ENCODE measurements at places on chromosomes 1 and 21.
A peak's percentile ranks its signal among the peaks of the same experiment; 100 is the strongest.

GRCh38 chr21:19731251-19731650 lies 1267.0 kb upstream of the NCAM2 start:
- no peak for DNase-seq

GRCh38 chr1:202710070-202711045 lies at the start of gene SYT2:
SYT2 (minus strand) TSS chr1:202710454; CDS start chr1:202605772, 104,682 bp downstream.
- DNase-seq, result peak; percentile 53

DNA sequence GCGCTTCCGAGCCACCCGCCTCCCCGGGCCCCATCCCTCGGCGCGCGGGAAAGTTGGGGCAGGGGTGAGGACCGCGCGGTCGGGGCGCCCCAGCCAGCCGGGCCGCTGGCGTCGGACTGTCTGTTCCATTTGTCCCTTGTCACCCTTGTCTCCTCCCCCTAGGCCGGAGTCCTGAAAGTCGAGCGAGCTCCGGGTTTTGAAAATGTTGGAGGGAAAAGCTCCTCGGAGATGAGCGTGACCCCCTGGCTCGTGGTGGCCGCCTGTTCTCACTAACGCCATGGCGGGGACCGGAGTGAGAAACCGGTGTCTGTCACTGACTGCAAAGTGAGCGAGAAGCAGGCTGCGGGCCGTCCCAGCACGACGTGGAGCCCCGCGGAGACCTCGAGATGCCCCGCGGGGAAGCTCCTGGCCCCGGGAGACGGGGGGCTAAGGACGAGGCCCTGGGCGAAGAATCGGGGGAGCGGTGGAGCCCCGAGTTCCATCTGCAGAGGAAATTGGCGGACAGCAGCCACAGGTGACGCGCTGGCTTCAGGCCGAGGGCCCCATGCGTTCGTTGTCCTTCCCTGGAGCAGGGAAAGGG lies 491 bp downstream of the PER3 start:
- no peak for DNase-seq

GRCh38 chr1:97780884-97781283 lies 139.9 kb downstream of the DPYD start:
- no peak for DNase-seq

DNA sequence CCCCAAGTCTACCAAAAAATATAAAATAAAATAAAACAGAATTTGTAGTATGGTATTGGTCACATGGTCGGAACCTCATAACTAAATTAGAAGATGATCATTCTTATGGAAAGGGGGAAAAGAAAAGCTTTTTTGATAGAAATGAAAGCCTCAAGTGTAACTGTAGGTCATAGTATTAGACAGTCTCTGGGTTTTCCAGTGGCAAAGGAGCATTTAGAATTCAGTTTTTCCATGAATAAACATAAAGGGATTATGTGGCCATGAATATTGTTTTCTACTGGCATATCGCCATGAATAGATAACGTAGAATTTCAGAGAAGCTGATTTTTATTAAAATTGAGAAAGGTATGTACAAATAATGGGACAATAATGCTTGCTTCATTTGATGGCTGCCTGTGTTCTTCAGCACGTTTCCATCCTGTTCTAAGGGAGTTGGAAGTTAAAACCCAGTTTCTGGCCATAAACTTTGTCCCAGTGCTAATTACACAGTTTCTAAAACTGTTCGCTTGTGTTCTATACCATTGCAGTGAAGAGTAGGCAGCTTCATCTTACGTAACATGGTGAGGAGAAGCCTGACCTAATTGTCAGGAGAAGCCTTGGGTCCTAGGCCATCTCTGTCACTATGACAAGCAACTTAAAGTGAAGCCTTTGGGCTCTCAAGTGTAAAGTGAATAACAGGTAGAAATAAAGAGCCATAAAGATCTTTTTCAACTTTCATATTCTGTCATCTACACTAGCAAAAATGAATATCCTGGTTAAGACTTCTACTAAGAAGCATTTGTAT lies 70.5 kb upstream of the PGD start:
- peak; percentile 50 for DNase-seq

- DNase-seq, result no peak
These were observed 10.1 kb downstream of the TMEM200B start for GRCh38 chr1:29113413-29114117.

DNA sequence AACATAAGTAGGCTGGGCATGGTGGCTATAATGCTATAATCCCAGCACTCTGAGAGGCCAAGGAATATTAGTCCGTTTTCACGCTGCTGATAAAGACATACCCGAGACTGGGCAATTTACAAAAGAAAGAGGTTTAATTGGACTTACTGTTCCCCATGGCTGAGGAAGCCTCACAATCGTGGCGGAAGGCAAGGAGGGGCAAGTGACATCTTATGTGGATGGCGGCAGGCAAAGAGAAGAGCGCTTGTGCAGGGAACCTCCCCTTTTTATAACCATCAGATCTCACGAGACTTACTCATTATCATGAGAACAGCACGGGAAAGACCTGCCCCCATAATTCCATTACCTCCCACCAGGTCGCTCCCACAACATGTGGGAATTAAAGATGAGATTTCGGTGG lies 28.5 kb downstream of the PTGFRN start:
- no peak for DNase-seq

DNA sequence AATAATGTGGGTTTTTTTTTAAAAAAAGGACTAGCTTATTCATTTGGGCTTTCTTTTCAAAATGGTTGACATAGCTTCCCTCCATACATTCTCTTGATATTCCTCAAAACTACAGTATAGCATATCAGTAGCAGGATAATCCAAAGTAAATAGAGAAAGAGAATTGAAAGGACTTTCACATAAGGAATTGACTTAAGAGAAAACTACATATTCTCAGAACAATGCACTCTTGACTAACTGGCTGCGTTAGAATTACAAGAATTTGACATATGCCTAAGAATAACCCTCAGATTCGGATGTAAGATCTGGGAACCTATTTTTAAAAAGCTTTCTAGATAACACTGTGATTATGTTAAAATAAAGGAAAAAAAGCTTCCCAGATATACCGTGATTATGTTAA lies 3.1 kb downstream of the PRKAB2 start:
- DNase-seq, result no peak

DNA sequence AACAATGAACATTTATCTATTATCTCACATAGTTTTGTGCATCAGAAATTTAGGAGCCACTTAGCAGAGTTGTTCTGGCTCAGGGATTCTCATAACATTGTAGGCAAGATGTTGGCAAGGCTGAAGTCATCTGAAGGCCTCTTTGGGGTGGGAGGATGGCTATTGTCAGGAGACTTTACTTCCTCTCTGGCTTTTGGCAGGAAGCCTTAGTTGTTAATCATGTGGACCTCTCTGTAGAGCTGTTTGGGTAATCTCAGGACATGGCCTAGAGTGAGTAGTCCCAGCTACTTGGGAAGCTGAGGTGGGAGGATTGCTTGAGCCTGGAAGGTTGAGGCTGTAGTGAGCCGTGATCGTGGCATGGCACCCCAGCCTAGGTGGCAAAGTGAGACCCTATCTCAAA lies 40.2 kb downstream of the RASAL2 start:
- peak; percentile 89 for DNase-seq

GRCh38 chr1:3491291-3492246 lies 37.1 kb downstream of the ARHGEF16 start:
- DNase-seq, result peak; percentile 74

- DNase-seq, result no peak
These were observed 15.2 kb upstream of the GJB5 start for GRCh38 chr1:34739613-34740012.

GRCh38 chr1:8698012-8698630 lies 119.3 kb downstream of the RERE start:
- no peak for DNase-seq

DNA sequence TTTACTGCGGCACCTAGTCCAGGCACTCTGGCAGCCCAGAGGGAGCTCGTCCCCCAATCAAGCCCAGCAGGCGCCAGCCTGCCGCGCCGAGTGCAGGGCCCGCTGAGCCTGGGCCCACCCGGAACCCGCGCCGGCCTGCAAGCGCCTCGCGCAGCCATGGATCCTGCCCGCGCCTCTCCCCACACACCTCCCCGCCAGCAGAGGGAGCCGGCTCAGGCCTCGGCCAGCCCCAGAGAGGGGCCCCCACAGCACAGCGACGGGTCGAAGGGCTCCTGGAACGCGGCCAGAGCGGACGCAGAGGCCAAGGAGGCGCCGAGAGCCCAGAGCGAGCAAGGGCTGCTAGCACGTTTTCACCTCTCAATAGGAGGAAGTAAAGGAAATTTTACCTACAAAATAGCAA lies 767.0 kb downstream of the MRPL39 start:
- DNase-seq, result no peak

- DNase-seq, result no peak
These were observed 573.3 kb upstream of the NCAM2 start for GRCh38 chr21:20424943-20425342.

DNA sequence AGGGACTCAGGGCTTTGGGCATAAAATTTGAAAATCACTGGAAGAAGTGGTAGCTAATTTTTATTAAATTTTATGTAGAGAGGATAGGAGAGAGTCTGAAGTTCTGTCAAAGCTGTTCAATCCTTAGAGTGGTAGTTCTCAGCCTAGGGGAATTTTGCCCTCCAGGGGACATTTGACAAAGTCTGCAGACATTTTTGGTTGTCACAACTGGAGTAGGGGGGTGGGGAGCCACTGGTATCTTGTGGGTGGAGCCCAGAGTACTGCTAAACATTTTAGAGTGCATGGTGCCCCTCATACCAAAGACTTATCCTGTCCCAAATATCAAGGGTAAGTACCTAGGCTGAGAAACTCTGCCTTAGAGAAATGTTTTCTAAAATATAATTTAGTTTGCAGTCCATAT lies 30.2 kb downstream of the RASAL2 start:
- no peak for DNase-seq

DNA sequence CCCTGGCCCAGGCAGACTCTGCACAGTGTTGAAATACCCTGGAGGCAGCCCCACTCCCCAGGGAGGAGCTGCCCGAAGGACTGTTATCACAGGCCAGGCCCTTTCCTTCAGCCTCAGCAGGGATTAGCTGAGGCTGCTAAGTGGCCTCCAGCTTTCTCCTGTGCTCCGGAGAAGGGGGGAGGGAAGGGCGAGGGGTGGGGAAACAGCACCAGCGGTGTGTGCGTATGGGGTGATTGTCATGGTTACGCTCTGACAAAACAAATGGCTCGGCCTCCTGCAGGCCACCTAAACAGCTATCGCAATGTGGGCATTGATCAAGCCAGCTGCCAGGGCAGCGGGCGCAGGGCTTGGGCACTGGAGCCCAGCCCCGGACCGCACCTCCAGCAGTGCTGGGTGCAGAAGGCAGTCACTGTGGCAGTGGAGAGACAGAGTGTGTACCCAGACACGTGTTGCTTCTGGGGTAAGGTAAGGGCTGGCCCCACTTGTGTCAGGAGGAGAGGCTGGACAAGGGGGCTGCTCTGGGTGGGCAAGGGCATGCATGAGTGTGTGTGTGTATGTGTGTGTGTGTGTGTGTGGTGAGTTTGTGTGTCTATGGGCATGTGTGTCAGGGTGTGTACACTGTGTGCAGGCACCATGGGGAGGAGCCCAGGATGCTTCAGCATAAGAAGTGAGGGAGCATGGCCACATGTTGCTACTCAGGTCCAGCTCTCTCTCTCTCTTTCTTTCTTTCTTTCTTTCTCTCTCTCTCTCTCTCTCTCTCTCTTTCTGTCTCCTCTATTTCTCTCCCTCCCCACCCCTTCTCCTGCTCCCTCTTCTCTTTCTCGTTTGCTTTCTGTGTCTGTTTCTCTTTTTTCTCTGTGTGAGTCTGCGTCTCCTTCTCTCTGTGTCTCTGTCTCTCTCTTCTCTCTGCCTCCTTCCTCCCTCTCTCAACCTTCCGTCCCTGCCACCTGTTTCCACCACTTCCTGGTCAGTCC lies at the start of gene VWA5B1:
Gene VWA5B1 (plus strand): TSS at position 252 of the 974 bp plus-strand sequence. CDS start 19,727 bp downstream, outside the sequence.
- DNase-seq, result peak; percentile 51

All from NB4 (cell line).